ENCODE measurements at places on chromosomes 13 and 19. TPM values are rescaled to one million over a fixed set of nuclear protein-coding genes. Genes with fewer than 3 reads are reported as not detected.

DNA sequence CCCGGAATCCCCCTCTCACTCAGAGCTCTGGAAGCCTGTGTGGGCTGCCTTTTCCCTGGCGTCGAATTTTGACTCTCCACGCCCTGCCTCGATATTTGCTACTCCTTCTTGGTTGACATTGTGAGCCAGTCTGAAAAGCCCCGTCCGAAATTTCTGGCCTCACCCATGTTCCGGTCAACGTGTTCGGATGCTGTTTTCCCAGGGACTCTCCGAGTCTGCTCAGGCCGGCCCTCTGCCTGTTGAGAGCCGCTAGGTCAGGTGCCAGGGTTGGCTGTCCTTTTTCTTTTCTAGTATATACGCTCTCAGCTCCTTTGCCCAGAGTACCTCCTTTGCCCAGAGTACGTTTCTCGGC is 6.8 kb upstream of the DGKH start:
- DNase-seq: no peak

DNA sequence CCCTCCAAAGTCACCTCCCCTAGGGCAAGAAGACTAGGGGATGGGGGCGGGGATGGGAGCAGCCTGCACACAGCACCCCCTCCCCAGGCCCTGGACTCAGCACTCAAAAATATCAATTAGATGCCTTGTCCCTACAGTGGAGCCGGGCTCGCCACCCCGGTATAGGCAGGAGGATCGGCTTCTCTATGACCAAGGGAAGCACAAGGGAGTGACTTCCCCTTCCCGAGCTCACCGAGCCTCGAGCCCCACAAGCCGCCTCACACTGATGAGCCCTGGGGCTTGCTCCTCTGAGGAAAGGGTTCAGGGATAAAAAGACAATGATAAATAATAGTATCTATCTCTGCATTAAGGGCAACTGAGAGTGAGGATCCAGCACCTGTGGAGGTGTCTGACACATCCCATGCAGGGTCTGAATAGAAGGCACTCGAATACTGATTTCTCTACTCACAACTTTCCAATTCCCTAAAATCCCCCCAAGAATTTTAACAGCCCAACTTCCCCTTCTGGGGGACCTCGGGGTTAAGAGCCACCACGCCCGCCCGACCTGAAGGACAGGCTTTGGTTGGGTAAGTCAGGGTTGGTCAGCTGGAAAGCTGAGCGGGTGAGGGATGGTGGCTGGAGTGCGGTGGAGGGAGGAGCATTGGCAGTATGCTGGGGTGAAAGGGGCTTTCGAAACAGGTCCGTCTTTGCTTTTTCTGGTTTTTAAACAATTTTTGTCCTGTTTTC is 51.3 kb downstream of the STK24 start:
- no peak for DNase-seq

DNA sequence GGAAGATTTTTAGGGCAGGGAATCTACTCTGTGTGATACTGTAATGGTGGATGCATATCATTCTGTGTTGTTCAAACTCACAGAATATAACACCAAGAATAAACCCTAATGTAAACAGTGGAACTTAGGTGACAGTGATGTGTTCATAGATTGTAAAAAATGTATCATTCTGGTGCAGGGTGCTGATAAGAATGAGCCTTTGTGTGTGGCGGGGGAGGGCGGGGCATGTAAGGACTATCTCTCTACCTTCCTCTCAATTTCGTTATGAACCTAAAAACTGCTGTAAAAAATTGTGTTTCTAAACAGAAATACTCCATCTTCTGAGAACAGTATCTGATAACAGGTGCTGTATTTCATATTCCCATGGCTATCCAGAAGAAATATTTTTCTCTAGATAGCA is 35.6 kb downstream of the TNFRSF19 start:
- no peak for DNase-seq

DNA sequence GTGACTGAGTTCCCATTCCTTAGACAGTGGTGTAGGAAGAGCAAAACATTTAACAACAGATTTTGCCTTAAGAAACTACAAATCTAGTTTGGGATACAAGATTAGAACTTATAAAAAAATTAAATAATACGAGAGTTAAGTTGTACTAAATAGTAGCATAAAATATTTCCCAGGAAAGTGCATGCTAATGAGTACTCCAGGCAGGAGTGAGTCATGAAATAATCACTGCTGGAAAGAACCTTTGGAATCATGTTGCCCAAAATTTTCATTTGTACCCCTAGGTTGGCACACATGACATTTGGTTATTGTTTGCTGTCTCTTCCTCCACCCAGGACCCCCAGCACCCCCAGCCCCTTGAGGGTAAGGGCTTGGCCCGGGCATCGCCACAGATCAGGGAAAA is 26.3 kb upstream of the KL start:
- DNase-seq: no peak

GRCh38 chr19:41872775-41873647 is 4.1 kb upstream of the CD79A start:
- DNase-seq: no peak

DNA sequence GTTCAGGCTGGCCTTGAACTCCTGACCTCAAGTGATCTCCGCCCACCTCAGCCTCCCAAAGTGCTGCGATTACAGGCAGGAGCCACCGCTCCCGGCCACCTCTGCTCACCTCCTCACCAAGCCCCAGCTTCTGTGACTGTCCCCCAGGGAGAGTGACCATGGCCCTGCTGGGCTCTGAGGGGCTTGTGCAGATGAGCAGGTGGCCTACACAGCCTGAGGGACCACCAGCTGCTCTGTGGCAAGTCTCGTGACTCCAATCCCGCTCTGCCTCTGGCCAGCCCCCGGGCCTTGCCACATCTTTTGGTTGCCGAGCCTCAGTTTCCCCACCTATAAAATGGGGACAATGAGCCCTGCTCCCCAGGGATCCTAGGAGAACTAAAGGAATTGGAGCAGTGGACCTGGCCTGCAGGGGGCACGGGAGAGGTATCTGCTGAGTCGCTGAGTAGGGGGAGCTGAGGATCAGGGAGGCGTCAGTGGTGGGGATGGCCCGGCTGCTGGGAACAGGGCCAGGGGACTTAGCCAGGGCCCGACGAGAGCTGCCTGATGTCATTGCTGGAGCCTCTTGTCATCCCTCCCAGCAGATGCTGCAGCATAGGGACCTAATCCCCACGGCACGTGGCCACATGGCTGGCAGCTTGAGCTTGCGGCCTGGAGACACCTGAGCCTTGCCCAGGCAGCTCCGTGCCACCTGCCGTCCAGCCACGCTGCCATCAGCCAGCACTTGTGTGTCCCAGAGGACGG is 74.7 kb downstream of the GADD45B start:
- peak; percentile 16 for DNase-seq

DNA sequence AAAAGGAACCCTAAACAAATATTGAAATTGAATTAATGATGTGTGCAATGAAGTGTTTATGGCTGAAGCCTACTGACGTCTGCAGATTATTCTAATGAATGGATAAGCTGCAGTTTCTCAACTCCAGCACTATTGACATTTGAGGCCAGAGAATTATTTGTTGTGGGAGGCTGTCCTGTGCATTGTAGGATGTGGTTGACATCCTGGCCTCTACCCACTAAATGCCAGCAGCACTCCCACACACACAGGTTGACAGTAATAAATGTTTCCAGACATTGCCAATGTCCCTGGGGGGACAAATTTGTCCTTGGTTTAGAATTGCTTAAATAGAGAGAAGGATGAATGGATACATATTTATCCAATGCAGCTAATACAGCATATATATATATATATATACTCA is 19.2 kb upstream of the MYH14 start:
- no peak for DNase-seq

DNA sequence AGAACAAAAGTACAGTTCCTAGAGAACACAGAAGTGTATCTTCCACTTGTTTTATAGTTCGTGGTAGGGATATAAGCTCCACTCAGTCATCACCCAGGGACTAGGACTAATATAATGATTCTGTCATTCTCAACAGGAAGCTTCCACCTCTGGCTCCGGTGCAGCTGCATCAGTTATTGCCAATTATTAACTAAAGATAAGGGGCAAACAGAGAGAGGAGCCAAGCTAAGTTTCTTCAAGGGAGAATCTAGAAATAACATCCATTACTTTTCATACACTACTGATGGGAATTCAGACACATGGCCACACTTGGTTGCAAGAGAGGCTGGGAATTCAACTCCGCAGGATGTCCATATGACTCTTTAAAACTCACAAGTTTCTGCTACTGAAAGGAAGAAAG is 917.9 kb downstream of the OLFM4 start:
- no peak for DNase-seq

DNA sequence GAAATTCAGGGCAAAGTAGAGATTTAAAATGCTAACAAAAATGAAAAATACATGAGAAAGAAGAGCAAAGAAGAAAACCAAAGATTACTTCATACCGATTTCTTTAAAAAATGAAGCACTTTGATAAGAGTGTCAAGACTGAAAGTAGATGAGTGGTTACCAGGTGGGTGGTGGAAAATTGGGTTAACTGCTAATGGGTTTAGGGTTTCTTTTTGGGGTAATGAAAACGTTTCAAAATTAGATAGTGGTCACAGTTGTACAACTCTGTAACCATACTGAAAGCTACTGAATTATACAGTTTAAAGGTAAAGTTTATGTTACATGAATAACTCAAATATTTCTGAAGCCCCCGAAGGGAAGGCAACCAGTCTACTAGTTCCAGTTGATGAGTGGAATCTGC is 179.4 kb downstream of the NDFIP2 start:
- no peak for DNase-seq

DNA sequence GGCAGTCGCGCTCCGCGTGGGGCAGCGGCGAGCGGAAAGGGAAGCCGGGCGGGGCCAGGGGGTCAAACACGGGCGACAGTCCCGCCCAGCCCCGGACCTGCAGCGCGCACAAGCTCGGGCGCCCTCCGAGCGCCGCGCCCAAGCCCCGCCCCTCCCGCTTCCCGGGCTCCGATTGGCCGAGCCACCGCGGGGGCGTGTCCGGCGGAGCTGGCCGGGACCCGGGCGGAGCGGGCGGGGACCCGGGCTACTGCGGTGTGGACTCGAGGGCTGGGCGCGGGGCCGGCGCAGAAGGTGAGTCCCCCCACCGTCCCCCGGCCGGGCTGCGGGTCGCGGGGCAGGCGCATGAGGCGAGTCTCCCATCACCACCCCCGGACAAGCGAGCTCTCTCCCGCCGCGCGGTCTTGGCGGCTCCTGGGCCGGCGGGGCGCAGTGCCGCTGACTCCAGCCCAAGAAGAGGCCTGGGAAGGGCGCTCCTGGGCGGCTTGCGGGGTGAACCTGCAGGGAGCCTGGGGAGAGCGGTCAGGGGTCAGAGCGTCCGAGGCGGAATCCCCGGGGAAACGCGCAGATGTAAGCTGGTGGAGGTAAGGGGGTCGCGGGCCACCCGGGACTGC is at the start of gene PLEKHF1:
Gene PLEKHF1 (plus strand): TSS at position 247 of the 611 bp plus-strand sequence. CDS start 8,379 bp downstream, outside the sequence.
- DNase-seq: no peak

GRCh38 chr13:108346376-108346775 is 76.9 kb downstream of the TNFSF13B start:
- DNase-seq: no peak

- no peak for DNase-seq
Measured at GRCh38 chr19:47756627-47756929, 11.2 kb downstream of the NOP53 start.

- DNase-seq: no peak
Measured at GRCh38 chr13:89136678-89137077, 1465.5 kb downstream of the SLITRK5 start.

DNA sequence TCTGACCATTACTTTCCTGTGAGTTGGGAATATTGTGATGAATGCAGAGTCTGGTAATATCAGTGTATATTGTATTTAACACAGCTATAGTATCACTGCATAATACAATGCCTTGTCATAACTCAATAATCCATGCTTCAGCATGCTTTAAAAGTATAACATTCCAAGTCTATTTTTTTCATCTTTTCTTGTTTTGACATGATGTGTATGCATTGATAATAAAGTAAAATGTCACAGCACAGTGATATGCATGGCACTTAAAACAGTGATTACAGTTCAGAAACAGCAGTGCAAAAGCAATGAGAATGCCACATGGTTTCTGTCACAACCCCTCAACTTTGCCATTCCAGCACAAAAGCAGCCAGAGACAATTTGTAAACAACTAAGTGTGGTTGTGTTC is 17.8 kb downstream of the KATNAL1 start:
- DNase-seq: no peak

GRCh38 chr13:23558675-23559536 is 11.3 kb upstream of the TNFRSF19 start:
- no peak for DNase-seq

DNA sequence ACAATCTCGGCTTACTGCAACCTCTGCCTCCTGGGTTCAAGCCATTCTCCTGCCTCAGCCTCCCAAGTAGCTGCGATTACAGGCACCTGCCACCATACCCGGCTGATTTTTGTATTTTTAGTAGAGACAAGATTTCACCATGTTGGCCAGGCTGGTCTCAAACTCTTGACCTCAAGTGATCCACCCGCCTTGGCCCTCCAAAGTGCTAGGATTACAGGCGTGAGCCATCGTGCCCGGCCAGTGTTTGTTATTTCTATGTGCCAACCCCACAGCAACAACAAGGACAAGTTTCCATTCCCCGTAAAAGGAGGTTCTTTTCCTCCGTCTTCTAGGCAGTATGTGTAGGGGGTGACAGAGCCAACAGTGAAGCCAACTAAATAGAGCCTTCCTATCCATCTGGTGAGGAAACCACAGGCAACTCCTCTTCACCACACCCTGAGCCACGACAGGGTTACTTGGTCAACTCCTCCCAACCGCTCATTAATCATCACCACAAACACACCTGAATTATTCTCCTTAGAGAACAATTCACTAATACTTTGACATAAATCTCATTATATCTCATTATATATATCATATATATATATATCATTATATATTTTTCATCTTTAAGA is 25.5 kb downstream of the FOXO1 start:
- DNase-seq: no peak

GRCh38 chr19:40380199-40381037 is 9.6 kb downstream of the HIPK4 start:
- no peak for DNase-seq

GRCh38 chr13:109517517-109517916 is 268.9 kb downstream of the IRS2 start:
- no peak for DNase-seq

- no peak for DNase-seq
Measured at GRCh38 chr19:38870612-38871011, 7.5 kb downstream of the RINL start.

DNA sequence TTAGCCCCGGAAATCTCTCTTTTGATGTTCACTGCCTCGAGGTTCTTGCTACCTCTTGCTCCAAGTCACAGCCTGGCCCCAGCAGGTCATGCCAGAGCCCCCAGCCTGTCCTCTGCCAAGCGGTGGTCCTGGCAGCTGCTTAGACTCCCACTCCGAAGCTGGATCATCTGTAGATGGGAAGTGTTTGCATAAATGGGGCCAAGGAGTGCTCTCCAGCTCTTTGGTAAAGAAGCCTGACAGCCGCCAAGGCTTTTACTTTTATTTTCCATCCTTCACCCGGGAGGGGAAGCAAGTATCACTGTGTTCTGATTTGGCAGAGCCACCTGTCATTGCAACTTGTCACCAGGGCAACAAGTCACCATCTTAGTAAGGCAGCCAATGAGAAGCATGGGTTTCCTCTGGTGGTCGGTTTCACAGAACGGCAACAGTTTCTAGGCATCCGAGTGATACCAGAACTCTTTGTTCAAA is 10.6 kb upstream of the RETN start:
- DNase-seq: peak; percentile 89

Gene KIR2DL1
- not detected for total RNA-seq

Gene MAP1S
- total RNA-seq: 16.6 TPM

Gene SLC15A1
- 0.10 TPM for total RNA-seq

Gene ELOF1
- total RNA-seq: 18.3 TPM

Gene MLLT1
- 11.5 TPM for total RNA-seq

Gene ZNF665
- 8.5 TPM for total RNA-seq

Gene ZNF132
- total RNA-seq: 20.7 TPM

Gene GRIN2D
- total RNA-seq: 2.6 TPM
